NAMALWA (cell line): ENCODE measurements at places on chromosomes 1 and 21.

- DNase-seq: no peak
Observed at GRCh38 chr1:107141491-107142126, 770 bp downstream of the NTNG1 start.

- DNase-seq: no peak
Observed at GRCh38 chr21:39220150-39220549, 36.9 kb upstream of the PSMG1 start.

GRCh38 chr1:163047951-163048659 is 21.1 kb upstream of the RGS4 start:
- no peak for DNase-seq

GRCh38 chr1:36408479-36408878 is 10.8 kb upstream of the LSM10 start:
- DNase-seq: no peak

GRCh38 chr1:40530735-40531380 is 579 bp upstream of the ZNF684 start:
- no peak for DNase-seq

DNA sequence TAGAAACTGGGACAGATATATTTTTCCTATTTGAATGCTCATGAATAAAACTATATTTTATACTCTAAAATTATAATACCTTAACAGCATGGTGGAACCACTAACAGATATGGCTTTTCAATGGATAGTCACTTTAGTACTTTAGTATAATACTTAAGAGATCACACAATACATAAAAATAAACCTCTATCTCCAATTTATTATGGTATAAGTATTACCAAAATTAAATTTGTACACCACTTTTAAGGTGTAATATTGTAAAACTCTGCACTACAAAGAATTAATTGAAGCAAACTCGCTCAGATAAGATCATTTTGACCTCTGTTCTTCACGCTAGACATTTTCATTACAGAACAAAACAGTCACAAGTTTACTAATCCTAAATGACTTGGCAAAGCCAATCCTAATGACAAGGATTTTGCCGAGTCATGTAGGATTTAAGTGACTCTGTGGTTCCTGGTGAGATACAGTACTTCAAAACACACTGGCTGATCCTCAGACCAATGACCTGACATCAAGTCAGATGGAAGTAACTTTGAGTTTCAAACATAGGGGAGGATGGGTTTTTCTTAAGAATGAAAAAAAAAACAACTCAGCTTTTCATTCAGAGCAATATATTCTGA is 200.6 kb downstream of the SMYD3 start:
- DNase-seq: no peak

GRCh38 chr1:40313329-40313957 is 3.6 kb downstream of the COL9A2 start:
- DNase-seq: peak; percentile 68

GRCh38 chr1:198283222-198283621 is 126.4 kb downstream of the NEK7 start:
- no peak for DNase-seq
